ENCODE measurements at places on chromosomes 3 and 15.
A peak's percentile ranks its signal among the peaks of the same experiment; 100 is the strongest.

DNA sequence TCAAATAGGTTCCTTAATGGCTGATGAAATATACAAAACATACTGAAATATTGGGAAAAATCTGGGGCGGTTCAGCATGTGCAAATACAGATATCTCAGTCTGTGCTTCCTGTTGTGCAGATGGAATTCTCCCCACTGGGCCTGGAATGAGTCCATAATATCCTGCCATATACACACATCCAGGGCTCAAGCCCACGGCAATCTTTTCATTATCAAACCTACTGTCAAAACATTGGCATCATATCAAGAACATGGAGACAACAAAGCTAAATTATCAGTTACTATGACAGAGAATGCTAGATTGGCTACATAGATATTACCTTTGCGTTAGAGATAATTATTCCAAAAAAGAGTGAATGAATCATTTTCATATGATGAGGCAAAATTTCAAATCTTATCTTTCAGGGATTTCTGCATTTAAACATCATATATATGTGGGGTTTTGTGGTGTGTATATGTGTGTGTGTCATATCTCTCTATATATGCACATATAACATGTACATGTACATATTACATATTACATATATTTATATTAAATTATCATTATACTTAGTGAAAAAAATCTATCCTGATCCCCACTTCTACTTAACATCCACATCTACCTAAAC, 713.3 kb downstream of the GBE1 start:
- no peak for DNase-seq

- peak; percentile 59 for DNase-seq
These were observed 3.5 kb upstream of the CPNE4 start for GRCh38 chr3:132038198-132038825.

DNA sequence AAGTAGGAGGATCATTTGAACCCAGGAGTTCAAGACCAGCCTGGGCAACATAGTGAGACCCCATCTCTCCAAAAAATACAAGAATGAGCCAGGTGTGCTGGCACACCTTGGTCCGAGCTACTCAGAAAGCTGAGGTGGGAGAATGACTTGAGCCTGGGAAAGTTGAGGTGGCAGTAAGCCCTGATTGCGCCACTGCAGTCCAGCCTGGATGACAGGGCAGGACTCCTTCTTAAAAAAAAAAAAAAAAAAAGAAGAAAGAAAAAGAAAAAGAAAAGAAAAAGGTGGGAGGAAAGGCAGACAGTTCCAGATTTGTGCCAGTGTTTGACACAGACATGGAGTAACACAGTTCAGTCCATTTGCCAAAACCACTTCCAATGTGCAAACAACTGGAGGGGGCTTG, 75.7 kb downstream of the ATP10A start:
- peak; percentile 11 for DNase-seq

GRCh38 chr3:185205865-185206264, 48.0 kb downstream of the EHHADH start:
- DNase-seq, result no peak

DNA sequence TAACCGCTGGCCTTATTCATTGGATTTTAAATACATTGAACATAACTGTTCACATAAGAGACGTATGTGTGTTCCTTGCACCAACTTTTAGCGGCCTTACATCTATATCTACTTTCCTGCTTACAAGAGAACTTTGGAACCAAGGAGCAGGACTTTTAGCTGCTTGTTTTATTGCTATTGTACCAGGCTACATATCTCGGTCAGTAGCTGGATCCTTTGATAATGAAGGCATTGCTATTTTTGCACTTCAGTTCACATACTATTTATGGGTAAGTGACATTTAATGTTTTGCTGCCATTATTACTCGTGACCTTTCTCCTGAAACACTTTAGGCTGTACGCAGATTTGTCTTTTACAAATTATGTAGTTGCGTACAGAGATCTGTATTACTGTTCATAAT, 47.1 kb downstream of the STT3B start:
- DNase-seq, result no peak

DNA sequence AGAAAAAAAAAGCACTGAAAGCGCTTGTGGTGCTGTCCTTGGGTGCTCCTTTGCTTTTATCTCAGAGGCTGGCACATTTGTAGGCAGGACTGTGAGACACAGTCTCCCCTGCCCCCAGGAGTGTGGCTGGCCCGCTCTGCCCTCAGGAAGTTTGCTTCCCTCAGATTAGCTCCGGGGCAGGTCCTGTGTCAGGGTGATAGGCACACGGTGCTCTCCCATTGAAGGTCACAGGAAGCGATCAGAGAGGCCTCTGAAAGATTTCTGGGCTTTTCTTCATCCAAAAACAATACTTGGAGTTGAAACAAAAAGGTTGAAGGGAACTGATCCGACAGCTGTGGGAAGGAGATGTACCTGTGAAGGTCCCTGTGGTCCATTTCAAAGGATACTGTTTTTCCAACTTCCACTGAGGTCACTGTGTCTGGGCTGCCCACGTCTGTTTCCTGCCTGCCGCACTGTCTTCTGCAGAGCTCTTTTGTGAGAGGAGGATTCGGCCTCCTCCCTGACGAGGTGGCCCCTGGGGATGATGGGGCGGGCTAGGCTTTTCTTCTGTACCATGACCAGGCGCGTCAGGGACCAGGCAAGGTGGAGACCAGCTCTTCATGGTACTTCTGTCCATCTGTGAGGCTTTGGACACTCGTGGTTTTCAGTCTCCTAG, 330.5 kb upstream of the CTDSPL start:
- DNase-seq, result no peak

DNA sequence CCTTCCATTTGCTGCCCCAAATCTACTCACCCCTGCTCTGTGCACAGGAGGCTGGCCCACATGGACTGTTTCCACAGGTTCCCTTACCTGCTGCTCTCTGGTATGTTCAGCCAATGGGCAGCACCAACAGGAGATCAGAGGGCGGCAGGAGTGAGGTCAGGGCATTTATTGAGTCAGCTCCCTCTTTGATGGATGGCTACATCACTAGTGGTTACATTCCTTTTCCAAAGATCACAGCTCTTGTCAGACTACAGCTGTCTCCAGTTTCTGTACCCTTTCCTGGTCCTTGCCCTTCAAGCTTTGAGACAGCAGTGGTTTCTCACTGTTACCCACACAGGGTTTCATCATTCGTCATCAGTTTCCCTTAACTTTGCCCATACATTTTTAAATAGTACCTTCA, 325.1 kb downstream of the SUCLG2 start:
- peak; percentile 1 for DNase-seq

DNA sequence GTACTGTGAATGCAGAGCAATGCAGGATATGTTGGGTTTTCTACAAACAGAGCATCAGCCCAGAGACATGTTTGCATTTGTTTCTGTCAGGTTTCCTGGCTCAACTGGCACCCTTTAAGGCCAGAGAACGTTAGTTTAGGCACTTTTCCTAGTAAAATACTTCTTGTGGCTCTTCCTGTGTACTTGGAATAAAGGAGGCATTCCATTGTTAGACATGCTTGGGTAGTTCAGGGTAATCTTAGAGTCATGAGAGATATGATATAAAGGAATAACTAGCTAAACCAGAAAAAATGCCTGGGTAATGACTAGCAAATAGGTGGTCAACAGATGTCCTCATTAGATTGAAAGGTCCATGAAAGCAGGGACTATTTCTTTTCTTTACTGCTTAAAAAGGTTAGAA, 60.4 kb upstream of the RBM5 start:
- DNase-seq, result peak; percentile 2

DNA sequence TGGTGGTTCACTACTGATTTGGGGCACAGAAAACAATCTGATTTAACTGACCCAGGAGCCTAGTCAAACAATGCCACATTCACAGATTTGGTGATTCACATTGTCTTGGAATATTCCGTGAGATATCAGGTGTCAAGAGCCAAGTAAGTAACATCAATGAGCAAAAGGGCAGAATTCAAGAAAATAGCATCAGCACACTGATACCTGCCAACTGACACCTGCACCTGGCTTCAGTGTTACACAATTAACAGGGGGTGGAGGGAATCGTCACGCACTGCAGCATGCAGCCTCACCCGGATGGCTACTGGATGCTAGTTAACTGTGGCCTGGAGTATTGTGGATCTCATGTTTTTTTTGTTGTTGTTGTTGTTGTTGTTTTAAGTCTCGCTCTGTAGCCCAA, 17.6 kb downstream of the CCNL1 start:
- DNase-seq, result no peak

DNA sequence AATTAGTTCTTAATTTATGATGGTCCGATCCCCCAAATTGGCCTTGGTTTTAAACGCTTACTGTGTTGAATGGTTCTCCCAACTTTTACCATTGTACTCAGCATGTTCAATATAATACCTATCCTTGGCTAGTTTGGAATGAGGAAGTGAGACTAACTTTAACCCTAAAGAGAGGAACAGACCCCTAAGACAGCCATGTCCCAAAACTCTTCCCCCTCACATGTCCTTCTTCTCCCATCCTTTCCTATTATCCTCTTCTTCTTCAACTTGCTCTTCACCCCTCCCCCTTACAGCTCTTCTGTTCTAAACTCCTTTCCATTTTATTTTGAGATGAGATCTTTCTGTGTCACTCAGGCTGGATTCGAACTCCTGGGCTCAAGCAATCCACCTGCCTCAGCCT, 116.5 kb downstream of the RBMS3 start:
- no peak for DNase-seq

DNA sequence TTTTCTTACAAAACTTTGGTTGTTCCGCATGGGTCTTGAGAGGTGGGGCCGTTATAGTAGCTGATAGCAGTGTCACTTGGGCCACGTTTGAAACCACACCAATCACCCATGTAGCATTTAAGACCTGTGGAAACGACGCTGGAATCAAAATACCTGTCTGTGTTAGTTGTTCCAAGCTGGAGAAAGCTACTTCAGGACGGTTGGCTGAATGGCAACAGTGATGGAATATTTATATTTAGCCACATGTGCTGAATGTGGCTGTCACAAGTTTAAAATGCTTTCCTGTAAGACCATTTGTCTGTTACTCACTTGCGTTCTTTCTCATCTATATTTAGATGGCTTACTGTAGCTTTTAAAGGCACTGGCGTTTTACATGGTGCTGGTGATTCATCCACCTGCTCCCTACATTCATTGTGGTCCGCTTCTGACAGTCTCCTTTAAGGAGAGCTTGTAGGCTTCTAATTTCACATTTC, 1.4 kb downstream of the DNAJA4 start:
- peak; percentile 91 for DNase-seq

GRCh38 chr3:48338635-48339034, 5.2 kb upstream of the SPINK8 start:
- no peak for DNase-seq

DNA sequence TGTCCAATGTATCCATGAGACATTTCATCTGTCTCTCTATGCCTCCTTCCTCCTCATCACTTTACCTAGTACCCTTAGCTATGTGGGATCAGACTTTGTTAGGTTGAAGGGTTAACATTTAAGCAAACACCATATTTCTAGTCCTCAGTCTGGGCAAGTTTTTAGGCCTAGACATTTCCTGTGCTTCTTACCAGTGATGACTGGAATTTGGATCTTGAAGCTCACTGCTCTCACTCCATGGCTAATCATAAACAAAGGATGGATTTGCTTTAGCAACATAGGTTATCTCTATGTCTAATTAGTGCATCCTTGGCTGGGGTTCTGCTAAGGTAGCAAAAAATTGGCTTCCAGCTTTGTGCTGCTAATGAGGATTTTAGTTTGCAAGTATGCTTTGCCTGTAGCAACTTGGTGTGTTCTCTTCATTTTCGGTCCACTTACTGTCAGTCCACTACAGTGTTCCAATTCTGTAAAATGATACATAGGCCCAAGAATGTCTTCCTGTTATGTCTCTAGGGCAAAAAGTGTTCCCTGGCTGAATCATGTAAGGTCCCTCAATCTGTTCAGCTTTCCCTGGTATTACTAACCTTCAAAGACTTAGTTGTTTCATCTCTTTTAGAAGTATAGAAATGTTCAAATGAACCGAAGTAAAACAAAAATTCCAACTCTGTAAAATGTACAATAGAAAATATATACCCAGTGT, 615.4 kb downstream of the CADM2 start:
- DNase-seq, result peak; percentile 57

DNA sequence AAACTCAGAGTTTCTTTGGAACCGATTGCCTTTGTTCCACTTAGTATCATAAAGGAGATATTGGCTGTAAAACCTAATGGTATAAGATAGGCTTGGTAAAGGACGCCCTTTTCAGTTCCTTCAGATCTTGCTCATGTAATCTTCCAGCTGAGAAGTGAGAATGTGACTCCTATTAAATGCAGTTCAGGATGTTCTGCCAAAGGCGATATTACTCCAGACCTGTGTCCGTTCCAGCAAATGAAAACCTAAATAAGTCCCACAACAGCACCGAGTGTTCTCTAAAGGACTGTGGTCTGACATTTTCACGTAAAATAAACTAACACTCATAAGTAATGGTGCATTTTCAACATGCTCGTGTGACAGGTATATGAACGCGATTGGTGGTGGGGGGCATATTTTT, 276.2 kb downstream of the FEZF2 start:
- DNase-seq, result no peak

GRCh38 chr3:195451373-195452015, 8.7 kb upstream of the ACAP2 start:
- no peak for DNase-seq

- no peak for DNase-seq
These were observed 8.6 kb downstream of the NCEH1 start for GRCh38 chr3:172702256-172702655.

DNA sequence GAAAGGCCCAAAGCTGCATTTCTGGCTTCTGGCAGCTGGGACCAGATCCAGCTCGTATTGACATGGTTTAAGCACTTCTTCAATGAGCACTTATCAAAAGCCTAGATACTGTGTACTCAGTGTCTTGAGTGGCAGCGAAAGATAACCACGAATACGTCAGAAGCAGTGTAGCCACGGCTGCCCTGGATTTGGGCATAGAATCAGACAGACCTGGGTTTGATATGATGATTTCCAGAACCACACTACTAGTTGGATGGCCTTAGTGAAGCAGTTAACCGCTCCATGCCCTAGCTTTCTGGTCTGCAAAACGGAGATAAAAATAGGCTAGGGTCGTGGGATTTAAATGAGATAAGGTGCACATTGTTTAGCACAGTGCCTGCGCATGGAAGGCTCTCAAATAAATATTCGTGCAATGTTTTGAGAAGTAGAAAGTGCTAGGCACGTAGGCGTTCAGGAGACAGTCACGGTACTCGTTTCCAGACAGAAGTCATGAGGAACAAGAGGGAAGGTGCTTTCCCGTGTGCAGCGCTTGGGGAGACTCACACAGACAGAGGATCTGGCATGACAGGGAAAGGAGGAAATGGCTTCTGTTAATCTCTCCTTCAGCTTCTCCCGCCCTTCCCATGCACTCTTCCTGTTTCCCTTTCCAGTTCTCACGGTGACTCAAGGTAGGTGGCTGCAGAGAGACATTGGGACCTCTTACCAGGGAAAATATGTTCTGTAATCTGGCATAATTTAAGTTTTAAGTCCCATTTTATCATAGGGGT, 70.3 kb downstream of the CCNL1 start:
- peak; percentile 85 for DNase-seq
